ENCODE measurements at places on chromosomes 7 and 10. TPM values are rescaled to one million over a fixed set of nuclear protein-coding genes. Genes with fewer than 3 reads are reported as not detected.

DNA sequence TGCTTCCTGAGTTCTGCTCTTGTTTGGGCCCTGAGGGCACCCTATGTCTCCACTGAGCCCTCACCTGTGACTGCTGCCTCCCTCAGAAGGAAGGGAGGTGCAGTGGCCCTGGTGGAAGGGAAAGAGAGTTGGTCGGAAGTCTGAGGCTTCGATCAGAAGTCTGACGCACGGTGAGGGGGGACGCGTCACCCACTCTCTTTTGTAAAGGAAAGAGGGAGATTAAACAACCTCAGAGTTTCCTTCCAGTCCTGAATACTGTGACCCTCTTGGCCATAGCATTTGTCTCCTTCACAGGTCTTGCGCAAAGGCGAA is 31.4 kb upstream of the TRIM8 start:
- no peak for DNase-seq

Gene AGBL3
- total RNA-seq, result 2.1 TPM

Gene SRRM3
- total RNA-seq, result 19.7 TPM

Gene C10orf62
- 0.35 TPM for total RNA-seq

DNA sequence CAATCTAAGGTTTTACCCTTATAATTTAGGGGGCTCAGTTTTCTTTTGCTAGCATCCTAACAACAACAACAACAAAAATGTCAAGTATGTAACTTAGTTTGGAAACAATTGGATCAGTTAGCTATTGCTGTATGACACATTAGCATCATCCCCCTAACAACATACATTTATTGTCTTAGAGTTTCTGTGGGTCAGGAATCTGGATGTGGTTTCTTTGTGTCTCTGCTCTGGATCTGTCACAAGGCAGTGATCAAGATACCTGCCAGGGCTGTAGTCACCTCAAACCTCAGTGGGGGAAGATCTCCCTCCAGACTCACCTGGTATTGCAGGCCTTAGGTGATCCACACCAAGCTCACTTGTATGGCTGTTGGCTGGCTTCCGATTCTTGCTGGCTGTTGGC is 18.3 kb downstream of the CREB5 start:
- no peak for DNase-seq

DNA sequence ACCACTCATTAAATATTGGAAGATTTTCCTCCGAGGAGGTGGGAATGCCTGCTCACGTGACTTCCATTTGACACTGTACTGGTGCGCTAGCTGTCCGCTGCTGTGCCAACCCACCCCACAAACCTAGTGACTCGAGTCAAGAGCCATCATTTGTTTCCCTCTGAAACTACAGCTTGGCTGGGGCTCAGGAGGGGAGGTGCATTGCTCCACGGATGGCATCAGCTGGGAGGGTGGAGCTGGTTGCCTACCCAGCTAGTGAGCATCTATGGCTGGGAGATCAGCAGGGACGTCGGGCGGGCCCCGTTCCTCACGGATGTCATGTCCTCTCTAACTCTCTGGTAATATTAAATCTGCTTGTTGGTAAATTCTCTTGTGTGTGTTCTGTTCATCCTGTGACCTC is 9.5 kb upstream of the FOXL3 start:
- DNase-seq, result peak; percentile 5

GRCh38 chr10:70785190-70785589 is at the start of gene TBATA:
Gene TBATA (minus strand): TSS chr10:70785377. CDS start chr10:70783379, 1,998 bp downstream.
- DNase-seq, result no peak

DNA sequence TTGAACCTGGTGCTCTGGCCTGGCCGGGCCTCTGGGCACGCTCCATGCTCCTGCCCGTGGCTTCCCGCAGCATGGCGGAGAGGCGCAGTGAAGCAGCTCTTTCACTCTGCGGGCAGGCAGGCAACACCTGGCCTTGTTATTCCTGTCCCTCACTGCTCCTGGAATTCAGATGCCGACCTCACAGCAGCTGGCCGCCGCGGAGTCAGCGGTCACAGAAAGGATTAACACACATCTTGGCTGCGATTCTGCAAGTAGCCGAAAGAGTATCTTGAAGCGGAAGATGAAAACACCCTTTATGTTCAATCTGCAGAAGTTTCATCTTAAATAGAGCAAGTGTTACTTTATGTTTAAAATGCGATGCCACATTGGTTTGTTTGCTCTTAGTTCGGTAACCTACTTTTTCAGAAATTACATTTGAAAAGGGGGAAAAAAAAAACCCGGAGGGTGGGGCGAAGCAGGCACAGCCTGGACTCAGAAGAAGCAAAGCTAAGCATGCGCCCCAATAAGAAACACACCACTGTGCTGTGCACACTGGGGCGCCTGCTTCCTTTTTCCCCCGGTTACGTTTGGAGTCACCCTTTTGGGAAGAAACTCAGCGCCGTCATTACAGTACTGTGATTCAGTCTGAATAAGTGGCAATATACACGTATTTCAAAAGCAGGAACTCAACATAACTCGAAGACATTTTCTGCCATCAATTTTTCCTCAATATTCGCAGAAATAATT is 42.3 kb downstream of the BRI3 start:
- DNase-seq, result no peak

DNA sequence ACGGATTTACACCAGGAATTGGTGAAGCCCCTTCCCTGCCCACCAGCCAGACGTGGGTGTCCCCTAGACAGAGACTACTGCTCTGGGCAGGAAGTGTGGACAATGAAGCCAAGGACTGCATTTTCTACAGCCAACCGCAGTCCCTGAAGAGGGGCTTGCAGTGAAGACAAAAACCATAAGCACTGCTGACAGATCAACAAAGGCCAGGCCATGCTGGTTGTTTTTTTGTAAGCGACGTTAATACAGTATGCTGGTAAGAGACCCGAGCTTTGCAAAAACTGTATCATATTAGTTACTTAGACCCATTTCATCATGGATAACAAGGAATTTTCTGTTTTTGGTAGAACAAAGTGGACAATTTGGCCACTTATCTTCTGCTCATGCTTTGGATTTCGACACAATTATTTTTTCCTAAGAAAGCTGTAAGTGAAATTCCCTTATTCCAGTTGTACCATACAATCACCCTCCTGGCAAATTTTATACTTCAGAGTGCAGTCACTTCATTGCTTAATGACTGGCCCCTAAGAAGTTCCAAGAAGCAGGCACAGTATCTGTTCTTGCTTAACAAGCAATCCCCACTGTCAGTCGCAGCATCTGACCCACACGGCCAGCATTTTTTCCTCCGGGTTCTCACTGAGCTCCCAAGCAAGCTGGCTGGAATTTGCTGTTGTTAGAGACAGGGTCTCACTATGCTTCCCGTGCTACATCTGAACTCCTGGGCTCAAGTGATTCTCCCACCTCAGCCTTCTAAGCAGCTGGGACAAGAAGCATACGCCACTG is 163.5 kb downstream of the PARD3 start:
- no peak for DNase-seq

GRCh38 chr7:5553298-5553877 is 129.8 kb upstream of the TNRC18 start:
- no peak for DNase-seq

- DNase-seq, result no peak
Observed at GRCh38 chr7:3561932-3562331, 260.9 kb downstream of the SDK1 start.

Gene MRPL43
- total RNA-seq, result 52.0 TPM

DNA sequence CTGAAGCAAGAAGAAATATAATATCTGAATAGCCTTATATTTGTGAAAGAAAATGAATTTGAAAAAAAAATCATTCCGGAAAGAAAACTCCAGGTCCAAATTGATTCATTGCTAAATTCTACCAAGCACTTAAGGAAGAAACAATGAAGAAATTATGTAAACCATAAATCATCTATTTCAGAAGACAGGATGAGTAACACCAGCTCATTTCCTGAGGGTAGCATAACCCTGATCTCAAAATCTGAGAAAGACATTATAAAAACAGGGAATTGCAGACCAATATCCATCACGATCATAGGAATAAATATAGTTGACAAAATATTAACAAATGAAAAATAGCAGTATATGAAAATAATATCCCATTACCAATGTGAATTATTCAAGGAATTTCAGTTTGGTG is 70.1 kb upstream of the RAB18 start:
- DNase-seq, result no peak

Gene GRM8
- not detected for total RNA-seq

- DNase-seq, result no peak
Observed at GRCh38 chr10:131788386-131788785, 112.4 kb upstream of the PPP2R2D start.

GRCh38 chr7:2595258-2595860 is 36.4 kb upstream of the TTYH3 start:
- DNase-seq, result no peak

- DNase-seq, result peak; percentile 86
Observed at GRCh38 chr10:103772096-103772845, 83.1 kb downstream of the SH3PXD2A start.

GRCh38 chr10:49288341-49289065 is 10.5 kb upstream of the C10orf71 start:
- no peak for DNase-seq

GRCh38 chr7:130849604-130850003 is 115.6 kb upstream of the KLF14 start:
- no peak for DNase-seq

Data from left cardiac atrium (tissue), 4 donors.